ENCODE measurements at places on chromosomes 11 and 22. TPM values are rescaled to one million over a fixed set of nuclear protein-coding genes. Genes with fewer than 3 reads are reported as not detected.

Gene KREMEN1
- total RNA-seq = 39.7 TPM

Gene CARD16
- 5.8 TPM for total RNA-seq

Gene TTC28
- total RNA-seq = 22.3 TPM

Gene ANGPTL5
- total RNA-seq = 3.3 TPM

Gene SLC35E4
- total RNA-seq = 9.1 TPM

Gene PRR14L
- total RNA-seq = 12.8 TPM

Gene MS4A4A
- total RNA-seq = 7.8 TPM

Measured in right atrium auricular region (tissue), 2 donors.